ENCODE measurements at places on chromosomes 5 and 9.
A peak's percentile ranks its signal among the peaks of the same experiment; 100 is the strongest.

DNA sequence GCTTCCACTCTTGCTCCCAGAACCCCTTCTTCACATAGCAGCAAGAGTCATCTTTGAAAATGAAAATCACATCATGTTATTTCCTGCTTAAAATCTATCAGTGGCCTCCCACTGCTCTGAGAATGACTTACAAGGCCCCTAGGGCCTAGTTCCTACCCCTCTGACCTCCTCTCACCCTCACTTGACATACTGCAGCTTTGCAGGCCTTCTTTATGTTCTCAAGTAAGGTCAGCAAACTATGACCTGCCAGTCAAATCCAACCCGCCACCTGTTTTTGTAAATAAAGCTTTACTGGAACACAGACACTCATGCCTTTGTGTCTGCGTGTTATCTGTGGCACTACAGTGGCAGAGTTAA is 185.7 kb downstream of the NR3C1 start:
- DNase-seq = peak; percentile 90

- DNase-seq = no peak
Measured at GRCh38 chr5:43649256-43649655, 46.3 kb downstream of the NNT start.

DNA sequence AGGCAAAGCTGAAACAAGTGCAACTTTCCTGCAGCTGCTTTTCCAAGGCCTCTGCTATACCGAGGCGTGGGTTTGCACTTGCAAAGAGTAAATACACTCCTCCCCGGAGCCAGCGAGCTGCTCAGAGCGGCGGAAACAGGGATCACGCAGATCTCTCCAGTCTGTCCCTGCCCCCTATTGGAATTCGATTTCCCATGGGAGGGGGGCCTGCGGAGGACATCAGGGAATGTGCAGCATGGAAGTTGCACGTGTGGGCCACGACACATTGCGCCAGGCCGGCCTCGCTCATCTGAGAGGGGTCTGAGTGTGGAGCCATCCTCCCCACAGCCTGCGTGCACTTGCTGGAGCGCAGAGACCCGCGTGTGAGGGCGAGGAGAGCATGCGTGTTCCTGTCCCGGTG is 104.3 kb upstream of the PHYKPL start:
- no peak for DNase-seq

DNA sequence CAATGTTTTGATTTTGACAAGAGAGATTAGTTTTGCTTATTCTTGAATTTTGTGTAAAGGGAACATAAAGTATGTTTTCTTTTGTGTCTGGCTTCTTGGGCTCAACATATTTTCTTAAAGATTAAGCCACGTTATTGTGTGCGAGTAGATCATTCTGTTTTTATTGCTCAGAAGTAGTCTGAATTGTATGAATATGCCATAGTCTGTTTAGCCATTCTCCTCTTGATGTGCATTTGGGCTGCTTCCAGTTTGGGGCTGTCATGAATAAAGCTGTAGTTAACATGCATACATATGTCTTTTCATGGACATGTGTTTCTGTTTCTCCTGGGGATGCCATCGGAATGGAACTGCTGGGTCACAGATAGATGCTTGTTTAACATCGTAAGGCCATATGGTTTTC is 198.9 kb downstream of the FANCC start:
- DNase-seq = no peak

- no peak for DNase-seq
Measured at GRCh38 chr9:15354713-15355112, 47.7 kb upstream of the TTC39B start.

DNA sequence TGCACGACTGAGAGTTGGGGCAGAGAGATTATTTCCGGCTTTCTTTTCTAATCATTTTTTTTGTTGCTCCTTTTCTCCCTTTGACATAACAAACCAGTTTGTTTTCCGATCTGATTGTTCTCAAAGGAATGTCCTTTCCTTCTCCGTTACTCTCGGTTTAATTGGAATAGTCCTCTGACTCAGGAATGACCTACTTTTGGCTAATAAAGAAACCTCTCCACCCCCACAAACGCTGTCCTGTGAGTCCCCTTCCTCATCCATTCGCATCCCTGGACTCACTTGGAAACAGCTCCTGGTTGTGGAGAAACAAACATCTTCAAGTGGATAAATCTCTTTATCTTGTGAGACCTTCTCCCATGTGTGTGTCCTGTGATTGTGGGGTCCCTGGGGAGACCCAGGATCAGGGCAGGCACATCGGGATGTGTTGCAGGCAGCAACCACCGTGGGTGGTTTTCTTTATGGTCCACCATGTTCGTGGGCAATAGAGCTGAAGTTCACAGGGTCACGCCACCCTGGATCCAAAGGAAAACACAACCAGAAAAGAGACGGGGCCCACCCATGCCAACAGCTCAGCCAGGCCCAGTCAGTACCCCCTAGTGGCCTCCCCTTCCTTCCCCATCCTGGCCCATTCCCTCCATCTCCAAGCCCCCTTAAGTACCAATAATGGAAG is 45.2 kb upstream of the NEK6 start:
- DNase-seq = no peak

DNA sequence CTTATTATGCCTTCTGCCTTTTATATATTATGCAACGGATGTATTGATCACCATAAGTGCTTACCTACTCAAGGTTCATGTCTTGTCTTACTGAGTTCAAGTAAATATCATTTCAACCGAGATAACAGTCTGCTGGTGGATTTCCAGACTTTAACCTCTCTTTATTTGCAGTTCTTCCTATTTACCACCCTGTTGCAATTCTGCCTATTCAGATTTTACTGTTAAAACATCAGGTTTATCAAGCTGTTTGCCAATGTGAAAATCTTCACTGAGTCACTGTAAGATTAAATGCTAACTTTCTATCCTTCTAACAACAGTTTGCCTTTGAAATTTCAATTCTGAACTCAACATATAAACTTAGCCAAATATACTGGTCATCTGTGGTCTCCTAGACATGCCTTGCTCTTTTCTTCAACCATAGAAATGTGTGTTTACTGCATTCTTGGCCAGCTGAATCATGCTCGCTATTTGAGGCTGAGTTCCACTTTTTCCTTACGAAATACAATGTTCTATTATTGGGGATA is 471.7 kb upstream of the RORB start:
- DNase-seq = no peak

- peak; percentile 10 for DNase-seq
Measured at GRCh38 chr5:110625376-110625999, 101.0 kb downstream of the TMEM232 start.

GRCh38 chr5:111830333-111830732 is 73.3 kb upstream of the NREP start:
- no peak for DNase-seq

DNA sequence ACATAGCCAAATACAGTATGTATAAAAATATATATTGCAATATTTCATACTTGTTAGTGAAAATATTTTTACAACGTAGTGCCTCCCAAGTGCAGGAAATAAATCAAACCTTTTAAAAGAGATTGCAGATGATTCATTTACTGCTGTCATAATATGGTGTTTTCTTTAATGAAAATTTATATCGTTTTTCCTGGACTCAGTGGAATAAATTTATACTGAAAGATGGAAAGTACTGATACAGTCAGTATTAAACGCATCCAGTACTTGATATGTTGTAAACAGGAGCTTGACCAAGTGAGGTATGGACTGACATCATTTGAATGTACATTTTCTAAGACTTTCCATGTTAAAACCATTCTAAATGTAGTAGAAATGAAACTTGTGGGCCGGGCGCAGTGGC is 143.4 kb upstream of the ZNF608 start:
- no peak for DNase-seq

DNA sequence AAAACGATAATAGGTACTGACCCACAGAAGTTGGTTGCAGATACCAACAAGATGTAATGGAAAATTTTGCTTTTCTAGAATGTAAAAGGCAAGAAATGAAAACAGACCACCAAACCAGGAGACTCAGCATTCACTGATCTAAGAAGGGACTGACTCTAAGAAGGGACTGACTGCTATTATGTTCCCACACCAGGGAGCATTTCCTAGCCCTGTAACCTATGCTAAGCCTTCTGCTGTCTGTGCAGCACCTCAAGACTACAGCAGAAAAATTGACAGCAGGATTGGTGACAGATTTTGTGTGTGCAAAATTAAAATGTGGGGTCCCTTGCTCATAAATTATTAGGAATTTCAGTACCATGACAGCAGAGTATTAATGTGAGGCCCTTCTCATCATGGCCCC is 154.8 kb downstream of the GABRB2 start:
- no peak for DNase-seq

- no peak for DNase-seq
Measured at GRCh38 chr5:155307229-155307628, 293.7 kb downstream of the KIF4B start.

DNA sequence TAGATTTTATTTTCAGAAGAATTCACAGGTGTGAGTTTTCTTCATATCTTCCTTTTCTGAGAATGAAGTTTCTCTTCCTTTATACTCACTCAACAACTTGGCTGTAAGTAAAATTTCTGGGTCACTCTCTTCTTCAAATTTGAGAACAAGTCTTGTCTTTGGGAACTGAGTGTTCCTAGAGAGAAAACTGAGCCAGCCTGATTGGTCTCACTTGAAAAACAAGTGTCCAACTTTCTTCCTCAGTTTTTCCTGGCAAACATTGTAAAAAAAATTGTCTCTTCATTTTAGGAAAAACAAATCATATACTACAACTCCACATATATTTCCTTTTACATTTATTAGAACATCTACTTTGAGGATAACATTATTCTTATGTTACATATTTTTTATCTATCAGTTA is 156.1 kb upstream of the GHR start:
- DNase-seq = no peak

GRCh38 chr9:133060417-133060841 is 1.4 kb upstream of the CEL start:
- no peak for DNase-seq

- DNase-seq = no peak
Measured at GRCh38 chr5:64789457-64789856, 20.7 kb downstream of the CWC27 start.

DNA sequence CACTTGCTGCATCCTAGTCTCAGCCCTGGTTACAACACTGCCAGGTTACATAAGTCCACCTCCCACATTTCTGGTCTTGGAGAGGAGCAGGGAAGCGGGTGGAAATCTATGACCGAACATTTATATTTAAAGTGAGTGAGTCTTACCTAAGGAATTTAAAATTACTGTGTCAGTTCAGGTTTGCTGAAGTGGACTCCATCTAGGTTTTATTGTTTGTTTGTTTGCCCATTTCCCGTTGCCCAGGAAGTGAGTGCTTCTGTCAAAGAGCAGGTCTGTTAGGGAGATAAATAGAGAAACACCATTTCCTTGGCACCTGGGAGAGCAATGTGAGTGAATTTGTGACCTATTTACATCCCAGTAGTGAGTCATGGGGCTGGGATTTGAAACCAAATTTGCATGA is 179.5 kb downstream of the KIF4B start:
- no peak for DNase-seq

GRCh38 chr9:108525186-108525585 is 330.6 kb downstream of the ACTL7B start:
- no peak for DNase-seq

DNA sequence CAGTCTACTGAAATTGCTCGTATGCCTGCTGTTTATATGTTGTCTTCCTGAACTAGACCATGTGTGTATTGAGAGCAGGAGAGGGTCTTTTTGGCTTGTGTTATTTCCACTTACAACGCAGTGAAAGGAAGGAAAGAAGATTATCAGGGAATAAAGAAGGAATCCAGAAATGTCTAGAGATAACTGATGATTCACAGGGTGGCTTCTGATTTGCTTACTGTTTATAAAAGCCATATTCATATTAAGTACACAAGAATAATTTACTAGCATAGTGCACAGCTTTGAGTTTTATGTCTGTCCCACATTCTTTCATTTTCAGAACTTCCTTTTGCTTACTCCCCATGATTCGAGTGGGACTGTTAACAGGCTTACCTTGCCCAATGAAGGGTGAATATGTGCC is 72.1 kb downstream of the PRLR start:
- no peak for DNase-seq

DNA sequence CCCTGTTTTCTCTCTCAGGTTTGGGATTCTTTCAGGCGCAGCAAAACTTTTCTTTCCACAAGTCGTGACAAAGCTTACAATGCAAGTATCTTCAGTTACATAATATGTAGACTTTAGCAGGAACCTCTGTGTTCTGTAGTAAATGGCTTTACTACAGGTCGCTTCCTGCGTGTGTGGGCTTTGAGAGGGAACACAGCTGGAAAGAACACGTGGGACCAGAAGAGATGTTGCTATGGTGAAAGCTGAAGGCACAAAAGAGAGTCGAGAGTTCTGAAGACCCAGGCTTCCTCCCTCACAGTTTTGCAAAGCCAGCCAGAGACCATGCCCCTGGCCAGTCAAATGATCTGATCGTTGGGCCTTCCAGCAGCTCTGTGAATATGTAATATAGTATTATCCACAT is 4.0 kb downstream of the ANKRD55 start:
- DNase-seq = no peak

- DNase-seq = no peak
Measured at GRCh38 chr9:137878146-137878941, 762 bp downstream of the CACNA1B start.

DNA sequence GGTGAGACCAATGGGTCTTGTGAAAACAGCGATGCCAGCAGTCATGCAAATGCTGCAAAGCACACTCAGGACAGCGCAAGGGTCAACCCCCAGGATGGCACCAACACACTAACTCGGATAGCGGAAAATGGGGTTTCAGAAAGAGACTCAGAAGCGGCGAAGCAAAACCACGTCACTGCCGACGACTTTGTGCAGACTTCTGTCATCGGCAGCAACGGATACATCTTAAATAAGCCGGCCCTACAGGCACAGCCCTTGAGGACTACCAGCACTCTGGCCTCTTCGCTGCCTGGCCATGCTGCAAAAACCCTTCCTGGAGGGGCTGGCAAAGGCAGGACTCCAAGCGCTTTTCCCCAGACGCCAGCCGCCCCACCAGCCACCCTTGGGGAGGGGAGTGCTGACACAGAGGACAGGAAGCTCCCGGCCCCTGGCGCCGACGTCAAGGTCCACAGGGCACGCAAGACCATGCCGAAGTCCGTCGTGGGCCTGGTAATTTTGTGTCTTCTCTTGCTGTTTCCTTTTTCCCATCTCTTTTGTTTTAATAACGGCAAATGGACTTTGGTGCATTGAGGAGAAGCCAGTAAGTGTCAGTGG is 98.0 kb downstream of the EHMT1 start:
- DNase-seq = no peak

DNA sequence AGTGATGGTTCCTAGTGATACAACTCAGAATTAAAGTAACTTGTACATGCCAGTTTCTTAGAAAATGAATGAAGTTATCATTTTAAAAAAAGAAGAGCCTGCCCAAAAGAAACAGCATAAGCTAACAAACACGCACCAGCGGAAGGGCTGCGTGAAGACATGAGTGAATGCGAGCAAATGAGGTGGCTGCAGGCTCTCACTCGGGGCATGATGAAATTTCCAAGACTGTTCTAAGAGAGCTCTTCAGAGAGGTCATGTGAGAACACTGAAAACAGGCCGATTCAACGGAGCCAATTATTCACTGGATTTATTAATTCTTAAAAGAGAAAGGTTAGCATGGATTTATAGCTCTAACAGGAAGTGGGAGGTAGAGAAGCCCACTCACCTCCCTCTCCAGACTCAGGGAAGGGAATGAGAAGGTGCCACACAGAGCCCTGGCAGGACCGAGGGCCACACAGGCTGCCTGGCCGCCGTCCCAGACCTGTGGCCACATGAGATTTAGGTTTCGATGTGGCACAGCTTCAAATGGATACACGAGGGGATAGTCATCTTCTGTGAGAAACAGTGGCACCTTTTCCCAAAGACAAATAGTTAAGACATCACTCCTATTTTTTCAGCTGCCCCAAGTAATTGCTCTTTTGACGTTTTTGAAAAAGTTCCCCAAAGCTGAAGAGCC is 55.5 kb downstream of the HABP4 start:
- DNase-seq = no peak

GRCh38 chr9:14343261-14344031 is 29.5 kb upstream of the NFIB start:
- no peak for DNase-seq

- no peak for DNase-seq
Measured at GRCh38 chr5:133757396-133757945, 145.1 kb upstream of the FSTL4 start.
